AG09309 (cell line): ENCODE measurements at places on chromosomes 7 and 10.

DNA sequence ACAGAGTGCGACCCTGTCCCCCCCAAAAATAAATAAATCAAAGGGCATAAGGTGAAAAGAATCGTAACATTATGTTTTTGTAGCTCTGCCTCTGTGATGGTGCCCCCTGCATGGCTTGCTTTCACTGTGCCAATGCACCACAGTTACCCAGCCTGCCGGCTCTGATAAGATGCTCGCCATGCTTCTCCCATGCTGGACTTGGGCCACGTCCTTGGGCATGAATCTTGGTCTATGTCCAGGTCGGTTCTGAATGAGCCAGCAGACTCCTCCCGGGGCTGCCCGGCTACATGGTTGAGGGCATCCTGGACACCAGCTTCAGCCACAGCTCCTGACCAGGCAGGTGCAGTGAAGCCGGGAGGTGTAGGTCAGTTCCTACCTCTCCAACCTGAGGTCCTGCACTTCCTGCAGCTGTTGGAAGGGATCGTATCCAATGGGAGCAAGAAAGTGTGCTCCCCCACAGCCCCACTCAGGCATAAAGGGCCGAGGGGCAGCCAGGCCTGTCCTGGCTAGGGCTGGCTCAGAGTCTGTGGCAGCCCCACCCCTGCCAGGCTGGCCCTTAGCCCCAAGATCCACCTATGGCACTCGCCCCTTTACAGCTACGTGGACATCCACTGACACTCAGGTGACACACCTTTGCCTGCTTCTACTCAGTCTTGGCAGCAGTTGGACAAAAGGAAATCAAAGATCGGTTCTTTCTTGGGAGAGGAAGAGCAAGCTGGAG is 34.1 kb downstream of the CHST3 start:
- DNase-seq, result no peak

DNA sequence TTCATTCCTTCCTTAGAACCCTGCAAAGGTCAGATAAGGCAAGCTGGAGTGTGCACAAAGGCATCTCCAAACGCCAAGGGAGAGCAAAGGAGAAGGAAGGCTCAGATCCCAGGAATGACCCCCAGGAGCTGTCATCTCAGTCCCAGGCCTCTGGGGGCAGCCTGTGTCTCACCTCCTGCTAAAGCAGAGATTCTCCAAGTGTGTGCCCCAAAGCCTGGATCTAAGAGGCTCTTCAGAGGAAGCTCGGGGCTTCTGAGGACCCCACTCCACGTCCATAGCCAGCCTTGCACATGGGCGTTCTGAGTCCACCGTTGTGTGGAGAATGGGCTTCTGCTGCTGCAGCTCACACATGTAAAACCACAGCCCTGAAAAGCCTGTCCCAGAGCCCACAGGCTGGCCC is 5.1 kb upstream of the GRID1 start:
- no peak for DNase-seq

DNA sequence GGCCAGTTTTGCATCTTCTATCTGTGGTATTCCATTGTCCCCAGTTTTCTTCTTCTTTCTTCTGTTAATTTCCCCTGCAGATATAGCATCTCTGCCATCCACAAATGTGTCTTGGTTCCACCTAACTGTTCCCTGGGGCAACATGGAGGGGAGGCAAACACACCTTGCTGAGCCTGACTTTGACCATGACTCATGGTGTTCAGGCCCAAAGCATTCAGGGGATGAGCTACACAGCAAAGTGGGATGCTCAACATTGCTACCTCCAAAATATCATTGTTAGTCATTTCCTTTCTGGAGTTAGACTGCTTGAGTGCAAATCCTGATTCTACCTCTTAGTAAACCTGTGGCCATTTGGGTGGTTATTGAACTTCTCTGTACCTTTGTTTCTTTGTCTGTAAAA is 542.7 kb downstream of the LRMDA start:
- DNase-seq, result no peak

- DNase-seq, result no peak
Measured at GRCh38 chr7:70027867-70028266, 429.6 kb downstream of the AUTS2 start.
